ENCODE measurements at places on chromosomes 6 and 20.

DNA sequence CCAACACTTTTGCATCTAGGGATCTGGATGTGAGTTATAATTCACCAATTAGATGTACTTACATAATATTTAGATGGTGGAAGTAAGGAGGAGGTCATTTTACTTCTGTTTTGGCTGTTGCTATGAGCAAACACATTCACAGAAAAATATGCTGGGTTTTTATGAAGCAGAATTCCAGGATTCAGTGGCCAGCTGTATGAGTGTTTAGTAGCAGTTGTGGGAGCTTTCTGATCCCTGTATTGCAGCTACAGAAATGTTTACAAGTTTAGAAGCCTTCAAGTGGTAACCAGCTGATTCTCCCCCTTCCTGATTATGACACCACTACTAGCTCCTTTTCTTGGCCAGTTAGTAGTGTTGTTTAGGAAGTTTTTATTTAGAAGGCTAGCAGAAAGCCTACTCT, 177.0 kb downstream of the TENT5A start:
- DNase-seq = no peak

DNA sequence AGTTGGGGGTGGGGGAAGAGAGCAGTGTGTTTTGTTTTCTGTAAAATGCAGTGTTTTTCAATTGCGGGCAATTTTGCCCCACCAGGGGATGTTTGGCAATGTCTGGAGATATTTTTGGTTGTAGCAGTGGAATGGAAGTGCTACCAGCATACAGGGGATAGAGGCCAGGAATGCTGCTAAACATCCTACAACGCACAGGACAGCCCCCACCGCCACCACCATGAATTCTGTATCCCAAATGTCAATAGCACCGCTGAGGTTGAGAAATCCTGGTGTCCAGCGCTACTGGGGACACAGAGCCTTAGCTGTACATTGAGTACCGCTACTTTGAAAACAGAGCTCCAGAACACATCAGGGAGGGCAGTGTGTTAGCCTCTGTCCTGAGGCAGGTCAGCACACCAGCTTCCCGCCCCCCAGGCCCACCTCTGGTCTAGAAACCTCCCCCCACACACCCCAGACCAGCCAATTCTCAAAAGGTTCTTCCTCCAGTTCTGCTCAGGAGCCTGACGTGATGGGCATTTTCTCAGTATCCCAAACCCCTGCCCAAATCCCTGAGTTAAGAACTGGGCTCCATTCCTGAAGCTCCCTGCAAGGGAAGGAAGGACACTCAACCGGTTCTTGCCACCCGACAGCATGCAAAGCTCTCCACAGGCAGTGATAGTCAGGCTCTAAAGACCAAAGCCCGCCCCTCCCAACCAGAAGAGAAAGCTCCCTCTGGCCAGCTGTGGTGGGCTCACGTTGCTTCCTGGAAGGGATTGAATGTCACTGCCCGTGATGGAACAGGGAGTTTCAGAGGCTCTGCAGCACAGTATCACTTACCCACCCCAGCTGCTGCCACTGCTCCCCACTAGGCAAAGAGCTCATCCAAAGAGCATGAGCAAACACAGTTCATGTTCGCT, 321.5 kb upstream of the JARID2 start:
- no peak for DNase-seq

DNA sequence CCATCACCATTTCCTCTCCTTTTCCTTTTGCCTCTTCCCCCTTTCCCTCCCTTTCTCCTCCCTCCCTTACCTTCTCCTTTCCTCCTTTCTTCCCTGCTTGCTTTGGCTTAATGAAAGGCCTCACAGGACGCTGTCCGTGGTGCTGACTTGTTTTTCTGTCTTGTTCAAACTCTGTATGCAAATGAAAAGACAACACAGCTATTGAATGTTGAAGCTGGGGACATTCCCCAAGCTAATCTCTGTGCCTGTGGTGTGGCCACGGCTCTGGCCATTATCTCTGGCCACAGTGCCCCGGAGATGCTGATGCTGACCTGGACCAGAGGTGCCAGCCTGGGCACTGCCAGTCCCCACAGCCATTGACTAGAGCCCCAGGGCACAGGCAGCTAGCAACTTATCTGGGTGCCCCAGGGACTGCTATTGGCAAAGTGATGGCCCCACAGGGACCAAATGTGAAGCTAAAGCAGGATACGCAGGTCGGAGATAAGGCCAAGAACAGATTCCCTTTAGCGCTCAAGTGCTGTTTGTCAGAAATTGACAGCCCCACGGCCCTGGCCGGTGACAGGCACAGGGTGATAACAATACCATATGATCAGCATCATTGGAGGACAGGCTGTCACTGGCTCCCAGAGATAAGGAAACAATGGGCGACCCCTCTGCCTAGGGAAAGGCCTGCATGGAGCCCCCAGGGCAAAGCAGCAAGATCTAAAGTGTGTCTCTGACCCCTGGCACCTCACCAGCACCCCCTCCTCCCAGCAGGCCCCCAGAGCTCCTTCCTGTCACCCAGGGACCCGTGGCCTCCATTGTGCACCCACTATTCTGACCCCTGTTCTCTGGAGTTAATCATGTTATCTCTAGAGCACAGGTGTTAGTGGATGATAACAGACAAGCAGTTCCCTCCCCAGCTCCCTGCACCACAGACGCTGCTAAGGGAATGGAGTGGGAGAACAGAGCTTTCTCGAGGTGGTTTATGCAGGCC, 31.6 kb upstream of the SLC32A1 start:
- peak; percentile 41 for DNase-seq

DNA sequence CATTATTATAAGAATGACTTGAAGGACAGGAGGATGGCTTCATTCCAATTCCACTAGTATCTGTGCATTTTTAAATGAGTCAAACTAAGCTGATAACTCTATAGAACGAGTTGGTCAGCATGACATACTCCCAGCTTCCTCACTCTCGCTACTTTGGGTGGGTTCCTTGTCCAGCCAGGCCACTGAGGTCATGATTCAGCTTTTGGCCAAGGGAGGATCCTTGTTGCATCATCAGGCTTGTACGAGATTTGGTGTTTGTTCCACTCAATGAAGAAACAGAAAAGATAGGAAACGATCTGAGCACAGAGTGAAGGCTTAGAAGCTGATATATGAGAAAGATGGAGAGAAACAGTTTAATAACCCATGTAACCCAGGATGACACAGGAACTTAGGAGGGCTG, 19.8 kb downstream of the NEDD9 start:
- peak; percentile 64 for DNase-seq

DNA sequence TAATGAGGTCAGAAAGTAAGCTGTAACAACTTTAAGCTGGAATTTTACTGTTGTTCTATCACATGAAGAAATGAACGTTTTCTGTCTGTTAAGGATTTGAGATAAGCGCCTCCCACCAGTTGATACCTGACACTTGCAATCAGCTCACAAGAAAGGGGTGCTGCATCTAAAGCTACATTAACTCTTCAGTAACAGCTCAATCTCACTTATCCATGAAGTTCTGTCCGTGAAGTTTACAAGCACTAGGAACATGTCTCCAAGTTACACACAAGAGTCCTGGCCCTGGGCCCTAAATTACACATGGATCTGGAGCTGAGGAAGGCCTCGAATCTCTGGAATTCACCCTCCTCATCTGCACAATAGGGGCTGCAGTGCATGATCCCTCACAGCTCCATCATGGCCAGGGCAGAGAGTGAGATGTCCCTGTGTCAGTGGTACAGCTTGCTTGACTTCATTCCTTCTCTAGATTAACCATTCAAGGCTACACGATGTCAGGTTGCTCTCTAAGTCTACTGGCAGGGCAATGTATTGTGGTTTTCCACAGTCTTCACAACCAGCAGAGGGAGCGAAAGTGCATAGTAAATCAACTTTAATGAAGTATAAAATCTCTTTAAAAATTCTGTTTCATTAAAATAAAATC, 182.4 kb upstream of the MCHR2 start:
- DNase-seq = peak; percentile 12

- DNase-seq = no peak
These were observed 33.5 kb upstream of the CEP162 start for GRCh38 chr6:84260926-84261325.

- DNase-seq = no peak
These were observed 73.5 kb downstream of the EYS start for GRCh38 chr6:65633501-65633900.

- DNase-seq = no peak
These were observed 26.8 kb downstream of the SLC22A3 start for GRCh38 chr6:160374836-160375560.

GRCh38 chr6:135018941-135019340, 35.7 kb downstream of the HBS1L start:
- DNase-seq = no peak

DNA sequence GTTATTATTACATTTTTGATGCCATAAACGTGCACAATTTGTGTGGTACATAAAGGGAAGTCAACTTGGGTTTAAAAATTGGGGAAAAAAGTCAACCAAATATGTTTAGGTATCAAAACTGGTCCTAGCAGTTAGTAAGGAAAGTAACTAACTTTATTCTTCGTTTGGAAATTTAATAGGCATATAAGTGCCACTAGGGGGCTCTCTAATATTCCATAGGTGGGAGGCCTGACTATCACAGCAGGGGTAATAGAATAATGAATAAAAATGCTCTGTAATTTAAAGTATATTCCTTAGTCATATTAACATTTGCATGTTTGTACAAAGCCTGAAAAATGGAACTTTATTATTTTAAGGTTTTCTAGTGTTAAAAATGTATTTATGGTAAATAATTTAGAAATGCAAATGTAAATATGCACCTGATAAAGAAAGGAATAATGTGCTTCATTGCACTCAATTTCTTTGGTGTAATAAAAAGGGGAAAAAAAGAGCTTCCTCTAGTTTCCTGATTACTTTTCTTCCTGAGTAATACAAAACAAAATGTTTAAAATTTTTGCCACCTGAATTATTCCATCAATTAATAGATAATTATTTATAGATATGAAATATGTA, 125.7 kb upstream of the HDAC2 start:
- peak; percentile 25 for DNase-seq

DNA sequence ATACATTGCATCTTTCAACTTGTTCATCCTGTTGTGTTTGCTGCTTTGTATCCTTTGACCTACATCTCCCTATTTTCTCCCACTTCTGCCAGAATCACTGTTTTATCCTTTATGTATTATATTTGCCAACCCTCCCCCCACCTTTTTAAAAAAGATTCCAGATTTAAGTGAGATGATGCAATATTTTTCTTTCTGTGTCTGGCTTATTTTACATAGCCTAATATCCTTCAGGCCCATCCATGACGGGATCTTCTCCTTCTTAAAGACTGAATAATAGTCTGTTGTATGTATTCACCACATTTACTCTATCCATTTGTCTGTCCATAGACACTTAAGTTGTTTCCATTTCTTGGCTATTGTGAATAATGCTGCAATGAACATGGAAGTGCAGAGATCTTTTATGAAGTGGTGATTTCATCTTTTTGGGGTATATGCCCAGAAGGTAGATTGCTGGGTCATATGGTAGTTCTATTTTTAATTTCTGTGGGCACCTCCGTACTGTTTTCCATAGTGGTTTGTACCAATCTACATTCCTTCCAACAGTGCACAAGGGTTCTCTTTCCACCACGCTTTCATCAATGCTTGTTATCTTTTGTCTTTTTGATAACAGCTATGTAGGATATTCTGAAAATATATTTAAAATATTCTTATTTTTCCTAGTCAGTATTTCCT, 181.0 kb downstream of the CDKAL1 start:
- DNase-seq = no peak

DNA sequence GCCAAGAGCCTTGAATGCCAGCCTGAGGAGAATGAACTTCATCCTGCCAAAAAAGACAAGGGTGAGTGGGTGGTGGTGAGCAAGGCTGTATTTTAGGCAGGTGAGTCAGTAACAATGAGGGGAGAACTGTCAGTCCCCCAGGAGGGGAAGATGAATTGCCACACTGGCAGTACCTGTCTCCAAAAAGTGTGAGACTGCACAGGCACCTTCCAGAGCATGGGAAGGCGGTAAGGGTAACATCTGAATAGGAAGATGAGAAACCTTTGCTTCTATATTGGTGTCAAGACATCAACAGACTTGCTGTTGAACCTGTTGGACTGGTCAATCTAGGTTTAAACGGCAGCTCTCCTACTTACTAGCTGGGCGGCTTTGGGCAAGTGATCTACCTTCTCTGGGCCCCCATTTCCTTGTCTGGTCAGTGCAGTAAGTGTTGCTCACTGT, 30.9 kb downstream of the STK35 start:
- no peak for DNase-seq

DNA sequence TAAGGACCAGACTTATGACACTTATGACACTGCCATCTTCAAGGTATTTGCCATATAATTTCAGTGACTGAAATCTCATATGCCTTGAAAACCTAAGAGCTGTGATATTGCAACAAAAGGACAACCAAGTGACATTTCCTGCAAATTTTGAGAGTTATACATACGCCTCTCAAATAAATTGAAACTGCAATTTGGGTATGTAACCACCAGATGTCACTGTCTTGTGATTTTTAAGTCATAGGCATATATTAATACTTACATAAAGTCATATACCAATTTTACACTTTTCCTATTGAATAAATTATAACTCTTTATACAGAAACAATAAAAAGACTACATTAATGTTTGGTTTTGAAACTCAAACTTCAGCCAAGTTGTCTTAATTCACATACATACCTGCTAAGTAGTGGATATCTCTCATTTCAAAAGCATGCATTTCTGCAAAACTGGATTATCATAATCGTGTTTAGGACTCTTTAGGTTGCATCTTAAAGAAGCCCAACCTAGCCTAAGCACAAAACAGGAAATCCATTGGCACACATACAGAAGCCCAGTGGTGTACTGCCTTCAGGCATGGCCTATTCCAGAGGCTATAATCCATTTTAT, 180.2 kb downstream of the PACRG start:
- DNase-seq = peak; percentile 15

DNA sequence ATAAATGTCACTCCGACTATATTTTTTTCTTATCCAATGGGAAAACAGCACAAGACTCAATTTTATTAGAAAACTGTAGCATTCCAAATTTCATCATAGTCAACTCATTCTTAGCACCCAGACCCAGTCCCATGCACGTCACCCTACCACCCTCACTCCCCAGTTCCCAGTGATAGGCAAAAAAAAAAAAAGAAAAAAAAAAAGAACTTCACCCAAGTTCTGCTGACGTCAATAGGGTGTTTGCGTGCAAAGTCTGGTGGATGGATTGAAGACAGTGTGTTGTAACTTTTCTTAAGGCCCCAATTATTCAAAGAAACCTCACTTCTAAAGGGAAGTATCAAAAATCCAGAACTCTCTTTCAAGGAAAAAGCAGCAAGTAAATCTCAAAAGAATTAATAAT, 213.9 kb upstream of the PRDM1 start:
- no peak for DNase-seq
